ENCODE measurements at places on chromosomes 4 and X.

DNA sequence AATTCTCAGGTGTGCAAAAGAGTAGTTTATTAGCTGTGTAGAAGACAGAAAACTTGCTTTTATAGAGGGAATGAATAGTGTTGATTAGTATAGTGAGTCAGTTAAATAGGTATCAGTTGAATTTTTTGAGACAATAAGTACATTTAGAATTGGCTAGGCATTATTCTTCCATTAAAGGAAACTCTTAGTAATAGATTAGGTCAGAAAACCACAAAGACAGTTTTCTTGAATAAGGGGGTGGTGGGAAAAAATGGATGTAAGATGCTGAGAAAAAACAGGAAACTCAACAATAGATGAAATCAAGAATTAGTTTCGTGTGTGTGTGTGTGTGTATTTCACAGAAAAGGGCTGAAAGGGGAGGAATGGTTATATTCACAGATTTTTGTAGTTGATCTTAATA lies 16.8 kb downstream of the CD38 start:
- DNase-seq, result no peak

- DNase-seq, result no peak
These were observed 293.0 kb upstream of the CLNK start for GRCh38 chr4:10977534-10977933.

DNA sequence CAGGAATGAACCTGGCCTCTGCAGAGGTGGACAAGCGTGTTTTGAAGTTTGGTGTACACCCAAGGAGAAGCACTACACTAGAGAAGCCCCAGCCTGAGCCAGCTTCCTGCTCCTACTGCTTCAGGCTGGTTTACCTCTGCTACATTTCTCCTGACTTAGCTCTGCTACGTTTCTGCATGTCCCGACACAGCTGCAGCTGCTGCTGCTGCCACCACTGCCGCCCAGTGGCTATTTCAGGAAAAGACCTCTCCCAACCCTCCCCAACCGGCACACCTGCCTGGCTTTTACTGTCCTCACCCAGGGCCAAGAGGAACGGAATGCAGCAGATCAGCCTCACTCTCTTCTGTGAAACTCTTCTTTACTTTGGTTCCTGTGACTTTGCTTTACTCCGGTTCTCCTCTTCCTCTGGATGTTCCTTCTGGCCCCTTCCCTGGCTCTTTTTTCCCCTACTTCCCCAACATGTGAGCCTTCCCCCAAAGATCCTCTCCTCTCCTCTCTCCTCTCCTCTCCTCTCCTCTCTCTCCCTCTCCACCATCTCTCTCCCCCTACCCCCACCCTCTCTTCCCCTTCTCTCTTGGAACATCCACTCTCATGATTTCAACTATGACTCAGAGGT lies 3.1 kb upstream of the P2RY4 start:
- peak; percentile 21 for DNase-seq

DNA sequence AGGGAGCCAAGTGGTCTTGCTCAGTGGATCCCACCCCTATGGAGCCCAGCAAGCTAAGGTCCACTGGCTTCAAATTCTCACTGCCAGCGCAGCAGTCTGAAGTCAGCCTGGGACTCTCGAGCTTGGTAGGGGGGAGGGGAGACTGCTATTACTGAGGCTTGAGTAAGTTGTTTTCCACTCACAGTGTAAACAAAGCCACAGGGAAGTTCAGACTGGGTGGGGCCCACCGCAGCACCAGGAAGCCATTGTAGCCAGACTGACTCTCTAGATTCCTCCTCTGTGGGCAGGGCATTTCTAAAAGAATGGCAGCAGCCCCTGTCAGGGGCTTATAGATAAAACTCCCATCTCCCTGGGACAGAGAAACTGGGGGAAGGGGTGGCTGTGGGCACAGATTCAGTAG lies 721.0 kb upstream of the NDST4 start:
- no peak for DNase-seq

DNA sequence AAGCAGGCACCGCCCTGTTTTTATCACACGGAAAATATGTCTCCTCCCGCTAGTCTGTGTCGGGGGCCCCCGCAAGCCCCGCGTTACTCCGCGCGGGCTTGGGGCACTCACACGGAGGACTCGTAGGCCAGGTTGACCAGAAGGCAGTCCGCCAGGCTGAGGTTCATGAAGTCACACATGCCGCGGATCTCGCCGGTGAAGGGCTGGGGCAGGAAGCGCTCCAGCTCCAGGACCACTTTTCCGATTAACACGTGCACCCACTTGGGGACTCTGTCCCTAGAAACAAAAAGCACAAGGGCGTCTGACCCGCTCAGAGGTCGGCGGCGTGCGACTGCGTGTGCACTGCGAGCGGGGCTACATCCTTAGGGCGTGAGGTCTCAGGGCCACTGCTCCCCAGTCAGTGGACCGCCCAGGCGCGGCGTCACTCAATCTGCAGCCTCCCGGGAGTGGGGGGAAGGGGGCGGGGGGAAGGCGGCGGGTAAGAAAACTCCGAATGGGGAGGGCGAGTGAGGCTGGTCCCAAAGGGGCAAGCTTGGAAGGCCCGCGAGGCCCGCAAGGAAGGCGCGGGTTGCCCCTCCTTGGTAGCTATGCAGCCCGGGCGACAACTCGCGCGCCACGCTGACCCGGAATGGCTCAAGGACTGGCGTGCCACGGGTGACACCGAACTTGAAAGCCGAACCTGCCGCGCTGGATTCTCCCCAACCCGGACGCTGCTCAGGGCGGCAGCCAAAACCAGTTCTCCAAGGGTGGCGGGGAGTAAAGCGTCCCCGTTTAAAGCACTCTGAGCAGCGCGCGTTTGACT lies 722 bp downstream of the NAAA start:
- peak; percentile 74 for DNase-seq

DNA sequence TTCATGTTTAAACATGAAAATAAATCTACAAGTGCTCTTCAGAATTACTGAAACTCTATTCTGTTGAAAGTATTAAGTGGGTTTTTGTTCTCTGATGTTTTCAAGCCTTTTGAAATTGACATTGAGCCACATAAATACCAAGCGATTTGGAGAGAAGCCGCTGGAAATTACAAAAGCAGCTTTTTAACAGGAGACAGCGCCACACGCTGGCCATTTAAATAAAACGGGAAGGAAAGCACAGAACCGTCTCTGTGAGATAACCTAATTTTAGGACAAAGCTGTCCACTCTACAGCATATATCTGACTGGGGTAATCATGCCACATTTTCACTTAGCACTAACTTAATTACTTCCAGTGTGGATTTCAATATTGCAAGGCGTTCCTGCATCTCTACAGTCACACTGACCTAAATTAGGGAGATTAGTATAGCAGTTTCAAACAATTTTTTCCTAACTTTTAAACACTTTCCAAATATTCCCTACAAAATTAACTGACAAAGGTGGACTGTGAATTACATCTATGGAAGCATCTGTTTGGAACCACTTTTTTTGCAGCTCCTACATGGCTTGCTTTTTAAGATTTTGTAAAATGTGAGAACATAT lies 6.8 kb upstream of the ANOS1 start:
- DNase-seq, result no peak

- no peak for DNase-seq
These were observed 1.9 kb downstream of the STOX2 start for GRCh38 chr4:183906739-183907651.

DNA sequence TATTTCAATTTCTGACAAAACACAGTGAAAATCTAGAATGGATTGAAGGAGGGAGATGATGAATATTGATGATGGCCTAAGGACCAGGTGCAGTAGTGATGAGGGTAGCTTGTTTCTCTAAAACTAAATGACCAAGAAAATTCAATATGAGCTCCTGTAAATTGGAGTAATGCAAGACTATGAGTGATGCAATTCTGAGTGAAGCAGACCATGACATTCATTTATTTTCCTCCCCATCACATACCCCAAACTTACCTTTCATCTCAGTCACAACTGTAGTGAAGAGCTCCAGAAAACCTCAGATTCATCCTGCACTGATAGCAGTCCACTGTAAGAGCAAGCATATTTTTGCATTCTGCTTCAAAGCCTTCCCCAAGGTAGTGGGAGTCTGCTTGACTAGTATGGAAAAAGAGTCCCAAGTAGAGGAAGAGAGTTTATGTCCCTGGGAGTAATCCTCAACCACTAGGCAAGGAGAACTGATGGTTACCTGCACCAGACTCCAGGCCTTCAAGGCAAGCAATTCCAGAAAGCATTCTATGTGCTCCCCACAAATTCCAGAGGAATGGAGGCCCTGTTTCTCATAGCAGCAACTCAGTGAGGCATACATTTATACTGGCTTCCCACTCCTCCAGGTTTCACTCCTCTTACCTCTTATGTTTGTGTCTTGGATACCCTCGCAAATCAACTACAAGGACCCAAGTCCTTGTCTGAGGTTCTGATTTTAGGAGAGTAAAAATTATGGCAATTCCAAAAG lies 47.2 kb downstream of the CXCL1 start:
- no peak for DNase-seq

DNA sequence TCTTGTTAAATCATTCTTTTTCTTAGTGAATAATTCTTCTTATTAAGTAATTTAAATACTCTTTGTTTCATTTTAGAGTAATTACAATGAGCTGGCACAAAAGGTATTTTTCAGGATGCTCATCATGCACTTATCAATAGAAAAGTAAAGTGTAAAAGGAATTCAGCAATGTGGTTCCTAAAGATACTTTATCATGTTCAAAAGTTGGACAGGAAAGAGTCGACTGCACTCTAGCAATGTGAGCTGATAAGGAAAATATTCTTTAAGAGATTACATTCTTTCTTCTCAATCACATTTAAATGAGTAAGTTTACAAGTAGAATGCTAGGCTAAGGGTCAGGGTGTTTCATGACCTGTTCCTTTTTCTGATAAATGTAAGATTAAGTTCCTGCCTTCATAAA lies 609.5 kb upstream of the FAM241A start:
- no peak for DNase-seq

DNA sequence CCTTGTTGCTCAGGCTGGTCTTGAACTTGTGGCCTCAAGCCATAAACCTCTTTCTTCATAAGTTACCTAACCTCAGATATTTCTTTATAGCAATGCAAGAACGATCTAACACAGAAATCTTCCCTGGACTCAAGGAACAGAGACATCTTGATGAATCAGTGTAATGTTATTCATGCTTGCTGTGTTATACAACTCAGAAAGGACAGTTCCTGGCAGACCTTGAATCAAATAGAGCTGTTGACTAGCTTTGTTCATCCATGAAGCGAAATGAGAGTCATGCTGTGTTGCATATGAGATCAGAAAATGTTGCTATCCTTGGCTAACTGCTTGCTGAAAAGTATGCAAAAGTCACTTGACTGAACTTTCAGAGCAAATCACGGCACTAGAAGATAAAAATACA lies 72.6 kb upstream of the ARHGAP24 start:
- DNase-seq, result no peak

- DNase-seq, result no peak
These were observed 164.9 kb upstream of the TAPT1 start for GRCh38 chr4:16391196-16391595.

DNA sequence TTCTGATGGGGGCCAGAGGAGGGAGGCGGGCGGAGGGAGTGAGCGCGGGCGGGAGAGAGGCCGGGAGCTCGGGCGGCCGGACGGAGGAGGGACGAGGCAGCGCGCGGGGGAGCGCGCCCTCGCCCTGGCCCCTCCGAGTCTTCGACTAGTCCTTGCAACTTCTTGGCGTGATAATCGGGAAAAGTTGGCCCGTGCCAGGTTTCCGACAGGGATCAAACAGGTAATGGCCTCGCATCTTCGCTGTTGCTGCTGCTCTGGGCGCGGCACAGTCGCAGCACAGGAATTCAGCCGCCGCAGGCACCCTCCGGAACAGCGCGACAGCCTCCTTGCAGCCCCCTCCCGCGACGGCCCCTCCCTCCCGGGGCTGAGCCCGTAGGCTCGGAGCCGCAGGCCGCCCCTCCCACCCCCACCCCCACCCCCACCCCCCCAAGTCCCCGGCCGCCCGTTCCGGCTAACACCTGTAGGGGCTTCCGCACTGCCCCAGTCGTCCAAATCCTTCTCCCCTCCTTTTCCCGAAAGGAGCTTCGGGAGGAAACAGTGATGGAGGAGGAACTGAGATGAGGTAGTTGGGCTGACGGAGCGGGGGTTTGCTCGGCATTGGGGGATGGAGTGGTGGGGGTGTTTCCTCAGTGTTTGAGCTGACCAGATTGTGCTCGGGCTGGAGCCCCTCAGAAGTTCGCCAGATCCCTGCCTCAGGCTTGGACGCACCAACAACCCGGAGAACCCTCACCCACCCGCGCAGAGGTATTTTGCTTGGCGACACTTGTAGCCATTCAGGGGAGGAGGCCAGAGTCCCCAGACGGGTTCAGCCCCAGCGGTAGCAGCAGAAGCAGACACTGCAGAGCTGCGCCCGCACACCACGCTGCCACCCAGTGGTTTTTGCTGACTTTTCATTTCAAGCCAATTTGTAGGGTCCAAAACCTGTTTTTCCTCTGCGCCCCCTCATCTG lies at the start of gene FGF13:
FGF13 (minus strand) TSS at position 319 of the 949 bp plus-strand sequence. CDS start 714 bp downstream, outside the sequence.
- DNase-seq, result no peak

- DNase-seq, result no peak
These were observed 133.1 kb upstream of the IL15 start for GRCh38 chr4:141503260-141503659.

DNA sequence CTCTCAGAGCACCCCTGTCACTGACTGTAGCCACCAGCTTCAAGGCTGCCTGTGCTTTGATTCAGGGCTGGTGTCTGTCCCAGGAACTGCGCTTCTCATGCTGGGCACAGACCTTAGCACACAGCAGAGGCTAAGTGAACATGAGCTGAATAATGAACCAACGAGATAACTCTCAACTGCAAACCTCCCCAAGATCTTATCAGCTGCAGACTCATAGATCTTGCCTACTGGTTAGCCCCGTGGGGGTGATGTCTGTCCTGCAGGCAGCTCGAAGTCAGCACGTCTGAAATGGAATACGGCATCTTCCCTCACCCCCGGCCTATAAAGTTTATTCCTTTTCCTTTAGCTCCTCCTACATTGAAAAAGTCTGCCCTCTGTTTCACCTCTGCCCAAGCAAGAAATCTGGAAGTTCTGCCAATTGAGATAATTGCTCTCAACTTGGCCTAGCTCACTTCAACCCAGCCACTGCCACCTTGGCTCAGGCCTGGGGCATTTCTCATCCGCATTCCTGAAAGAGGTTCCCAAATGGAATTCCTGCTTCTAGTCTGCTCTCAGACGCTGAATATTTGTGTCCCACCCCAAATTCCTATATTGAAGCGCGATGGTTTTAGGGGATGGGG lies 73.7 kb downstream of the GATB start:
- DNase-seq, result no peak

GRCh38 chrX:131633285-131633917 lies 89.5 kb downstream of the OR13H1 start:
- peak; percentile 41 for DNase-seq
